RPMI8226 (cell line): ENCODE measurements at places on chromosomes 6 and 20.

DNA sequence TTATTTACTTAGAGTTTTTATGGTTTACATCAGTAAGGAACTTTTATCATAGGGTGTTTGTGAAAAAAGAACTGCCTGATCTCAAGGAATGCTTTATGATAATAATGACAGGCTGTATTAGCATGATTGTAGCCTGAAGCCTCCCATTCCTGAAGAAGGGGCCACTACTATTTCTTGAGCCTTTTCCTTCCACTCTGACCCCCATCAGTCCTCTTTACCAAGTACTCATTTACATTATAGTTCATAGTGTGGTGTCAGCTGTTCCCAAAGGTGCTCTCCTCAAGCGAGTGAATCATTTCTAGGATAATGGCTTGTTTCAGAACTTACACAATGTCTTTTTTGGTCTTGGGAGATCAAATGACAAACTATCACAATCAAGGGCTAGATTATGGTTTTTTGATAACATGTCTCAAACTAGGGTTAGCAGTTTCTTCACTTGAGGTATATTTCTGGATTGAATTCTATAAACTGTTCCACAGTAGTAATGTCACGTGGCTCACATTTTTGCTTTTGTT is 283.6 kb downstream of the CDKAL1 start:
- DNase-seq = no peak

GRCh38 chr20:55172310-55173002 is 697.1 kb downstream of the DOK5 start:
- DNase-seq = no peak

DNA sequence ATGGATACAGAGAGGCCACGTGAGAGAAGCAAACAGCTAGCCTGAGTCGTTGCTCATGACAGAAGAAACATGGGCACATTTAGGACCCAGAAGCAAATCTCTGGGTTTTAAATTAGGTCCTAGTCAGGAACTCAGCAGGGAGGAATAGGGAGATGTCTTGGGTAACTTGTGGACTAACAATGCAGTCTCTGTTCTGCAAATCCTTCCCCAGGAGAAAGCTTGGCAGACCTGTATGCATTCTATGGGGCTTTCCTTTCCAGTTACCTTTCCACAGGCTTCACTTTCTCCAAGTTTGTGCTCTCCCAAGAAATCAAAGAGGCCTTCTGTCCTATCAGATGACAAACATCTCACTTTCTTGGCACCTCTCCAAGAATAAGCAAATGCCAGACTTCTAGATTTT is 47.2 kb upstream of the PLCB4 start:
- no peak for DNase-seq

- DNase-seq = no peak
Measured at GRCh38 chr20:31604567-31605030, 490 bp upstream of the ID1 start.

DNA sequence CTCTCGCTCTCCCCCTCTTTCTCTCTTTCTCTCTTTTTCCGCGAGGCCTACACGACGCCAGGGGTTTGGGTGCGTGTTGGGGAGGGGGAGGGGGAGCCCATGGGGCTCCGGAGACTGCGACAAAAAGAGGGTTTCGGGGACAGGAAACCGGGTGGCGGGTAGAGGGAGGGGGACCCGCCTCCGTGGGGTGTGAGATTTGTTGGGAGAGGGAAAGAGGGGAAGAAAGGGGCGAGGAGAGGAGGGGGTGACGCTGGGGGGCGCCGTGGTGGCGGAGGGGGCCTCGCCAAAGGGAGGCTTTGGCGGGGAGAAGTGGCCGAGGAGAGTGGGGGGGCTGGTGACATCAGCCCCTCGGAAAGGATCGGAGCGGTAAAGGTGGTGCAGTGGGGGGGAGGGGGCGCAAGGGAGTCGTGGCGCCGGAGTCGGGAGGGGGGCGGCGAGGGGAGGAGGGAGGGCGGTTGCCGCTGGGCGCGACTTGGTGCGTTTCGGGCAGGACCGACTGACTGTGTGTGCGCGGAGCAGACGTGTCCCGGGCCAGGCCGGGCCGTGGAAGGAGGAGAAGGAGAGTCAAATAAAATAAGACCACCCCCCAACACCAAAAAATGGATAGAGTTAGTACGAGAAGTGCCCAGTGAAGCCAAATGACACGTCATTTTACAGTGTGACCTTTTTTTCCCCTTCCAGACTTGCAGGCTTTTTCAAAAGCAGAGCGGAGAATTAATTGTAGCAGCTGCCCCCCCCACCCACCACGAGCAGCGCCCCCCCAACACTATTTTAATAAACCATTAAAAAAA is 39.8 kb downstream of the GNAS start:
- DNase-seq = peak; percentile 83

DNA sequence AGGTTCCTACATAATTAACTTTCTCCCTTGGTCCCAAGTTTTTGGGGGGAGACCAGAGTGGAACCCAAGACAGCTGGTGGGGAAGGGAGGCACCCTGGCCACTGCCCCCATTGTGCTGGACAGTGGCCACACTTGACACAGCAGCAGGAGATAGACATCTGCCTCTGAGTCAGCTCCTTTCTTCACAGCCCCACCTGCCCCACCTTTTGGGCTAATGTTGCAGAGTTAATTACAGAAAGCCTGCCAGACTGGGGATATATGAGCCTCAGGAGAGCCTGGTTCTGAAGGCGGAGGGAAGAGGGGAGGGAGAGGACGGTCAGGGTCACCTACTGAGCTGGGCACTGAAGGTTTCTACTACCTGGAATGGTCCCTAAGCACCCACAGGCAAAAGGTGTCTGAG is 50.6 kb downstream of the MAFB start:
- DNase-seq = no peak

DNA sequence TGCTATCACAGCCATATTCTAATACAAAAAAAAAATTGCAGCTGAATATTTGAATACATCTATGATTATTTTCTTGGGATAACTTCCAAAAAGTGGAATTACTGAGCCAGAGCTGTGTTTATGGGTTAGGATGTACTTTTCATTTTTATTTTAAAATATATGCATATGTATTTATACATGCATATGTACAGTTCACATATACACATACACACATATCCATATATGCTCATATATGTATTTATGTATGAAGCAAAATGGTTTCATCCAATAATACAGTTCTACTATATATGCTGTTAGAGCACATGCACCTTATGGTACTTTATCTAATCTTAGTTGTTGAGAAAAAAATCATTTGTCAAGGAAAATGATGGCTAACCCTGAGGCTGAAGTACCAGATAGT is 54.9 kb downstream of the TSHZ2 start:
- DNase-seq = no peak

DNA sequence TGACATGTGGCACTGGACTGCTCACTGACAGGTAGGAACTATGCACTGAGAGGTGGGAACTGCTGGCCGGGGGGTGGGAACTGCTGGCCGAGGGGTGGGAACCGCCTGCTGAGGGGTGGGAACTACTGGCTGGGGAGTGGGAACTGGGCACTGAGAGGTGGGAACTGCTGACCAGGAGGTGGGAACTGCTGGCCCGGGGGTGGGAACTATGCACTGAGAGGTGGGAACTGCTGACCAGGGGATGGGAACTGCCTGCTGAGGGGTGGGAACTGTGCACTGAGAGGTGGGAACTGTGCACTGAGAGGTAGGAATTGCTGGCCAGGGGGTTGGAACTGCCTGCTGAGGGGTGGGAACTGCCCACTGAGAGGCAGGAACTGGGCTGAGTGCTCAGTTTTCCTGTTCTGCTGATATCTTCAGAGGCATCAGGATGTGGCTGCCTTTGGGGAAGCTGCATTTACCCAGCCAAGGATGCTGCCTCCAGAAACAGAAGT is 90.2 kb downstream of the THBS2 start:
- DNase-seq = no peak

DNA sequence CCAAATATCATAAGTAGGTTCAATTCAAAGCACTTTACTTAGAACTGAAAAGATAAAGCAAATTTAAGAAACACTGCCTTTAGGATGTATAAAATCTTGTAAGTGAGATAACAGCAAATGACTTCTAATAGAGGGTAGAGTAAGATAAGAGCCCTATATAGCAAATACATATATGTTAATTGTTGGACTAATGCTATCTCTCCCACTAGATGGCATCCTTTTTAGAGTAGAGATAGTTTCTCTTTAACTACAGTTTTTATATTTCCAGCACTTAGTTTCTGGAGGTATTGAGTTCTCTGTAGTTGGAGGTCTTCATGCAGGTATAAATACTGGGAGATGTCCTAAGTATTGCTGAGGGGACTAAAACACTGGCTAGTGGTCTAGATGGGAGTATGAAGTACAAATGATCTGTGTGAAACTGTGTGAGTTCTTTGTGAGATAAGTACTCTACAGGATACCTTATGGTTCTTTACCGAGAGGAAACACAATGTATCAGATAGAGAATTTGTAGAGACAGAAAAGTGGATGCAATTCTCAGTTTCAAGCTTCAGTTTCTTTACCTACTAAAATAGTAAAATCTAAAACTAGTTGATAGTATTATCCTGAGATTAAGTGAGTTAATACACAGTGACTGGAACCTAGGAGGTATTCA is 399.3 kb downstream of the KHDRBS2 start:
- DNase-seq = no peak

DNA sequence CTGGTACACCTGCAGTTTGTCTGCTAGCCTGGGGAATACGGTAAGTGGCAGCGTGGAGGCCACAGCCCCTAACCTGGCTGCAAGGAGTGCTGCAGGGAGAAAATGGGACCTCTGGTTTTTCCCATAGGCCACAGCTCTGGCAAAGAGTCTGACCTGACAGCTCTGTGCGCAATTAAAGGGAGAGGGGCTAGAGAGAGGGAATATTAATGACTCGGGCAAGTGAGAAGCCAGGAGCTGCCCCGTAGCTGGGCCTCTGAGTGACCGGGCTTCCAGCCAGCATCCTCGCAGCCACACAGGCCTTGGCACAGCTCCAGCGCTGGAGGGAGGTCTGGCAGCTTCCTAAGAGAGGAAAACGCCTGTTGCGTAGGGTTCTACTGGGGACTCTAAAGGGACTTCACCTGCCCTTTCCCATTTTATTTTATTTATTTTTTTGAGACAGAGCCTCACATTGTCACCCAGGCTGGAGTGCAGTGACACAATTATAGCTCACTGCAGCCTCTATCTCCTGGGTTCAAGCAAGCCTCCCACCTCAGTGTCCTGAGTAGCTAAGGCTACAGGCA is 18.2 kb upstream of the OCSTAMP start:
- DNase-seq = peak; percentile 87

DNA sequence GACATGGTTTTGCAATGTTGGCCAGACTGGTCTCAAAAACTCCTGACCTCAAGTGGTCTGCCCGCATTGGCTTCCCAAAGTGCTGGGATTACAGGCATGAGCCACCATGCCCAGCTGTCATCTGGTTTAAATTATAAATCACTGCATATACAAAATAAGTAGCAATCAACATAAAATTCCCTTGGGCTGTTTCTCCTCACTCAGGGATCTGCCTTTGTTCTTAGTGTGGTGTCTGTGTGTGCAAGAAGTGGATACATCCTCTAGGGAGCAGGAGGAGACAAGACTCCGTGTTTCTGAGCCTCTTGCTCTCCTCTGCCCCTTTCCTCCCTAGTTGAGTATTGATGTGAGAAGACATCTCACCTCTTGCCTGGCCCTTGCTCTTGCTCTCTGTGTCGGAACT is 65.2 kb upstream of the ADGRF4 start:
- DNase-seq = no peak

DNA sequence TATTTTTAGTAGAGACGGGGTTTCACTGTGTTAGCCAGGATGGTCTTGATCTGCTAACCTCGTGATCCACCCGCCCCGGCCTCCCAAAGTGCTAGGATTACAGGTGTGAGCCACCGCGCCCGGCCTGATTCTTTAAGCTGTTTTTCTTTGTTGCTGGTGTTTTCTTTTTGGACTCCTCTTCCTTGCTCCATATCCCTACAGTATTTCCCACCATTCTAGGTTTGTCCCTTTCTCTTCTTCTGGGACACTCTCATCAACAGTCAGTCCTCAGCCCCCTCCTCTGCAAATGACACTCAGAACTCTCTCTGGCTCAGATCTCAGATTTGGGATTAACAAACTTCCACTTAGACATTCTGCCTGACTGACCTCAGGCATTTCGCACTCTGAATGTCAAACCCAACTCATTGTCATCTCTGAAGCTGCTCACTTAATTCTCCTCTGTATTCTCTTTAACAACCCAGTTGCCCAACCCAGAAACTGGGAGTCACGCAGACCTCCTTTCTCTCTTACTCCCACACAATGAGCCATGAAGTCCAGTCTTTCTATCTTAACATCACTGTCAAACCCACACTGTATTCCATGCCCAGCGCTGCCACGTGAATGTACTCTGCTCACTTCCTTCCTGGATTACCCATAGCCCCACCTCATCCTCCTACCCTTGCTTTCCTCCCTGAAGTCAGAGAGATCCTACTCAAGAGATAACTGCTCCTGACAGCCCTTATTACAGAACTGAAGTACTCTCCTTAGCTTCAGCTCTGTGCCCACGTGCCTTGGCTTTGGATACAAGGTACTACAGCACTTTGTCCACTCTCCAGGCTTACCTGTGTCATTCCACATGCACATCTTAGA is 2.6 kb downstream of the MPIG6B start:
- DNase-seq = no peak

- DNase-seq = no peak
Measured at GRCh38 chr6:152118678-152119077, 311.2 kb downstream of the ESR1 start.

DNA sequence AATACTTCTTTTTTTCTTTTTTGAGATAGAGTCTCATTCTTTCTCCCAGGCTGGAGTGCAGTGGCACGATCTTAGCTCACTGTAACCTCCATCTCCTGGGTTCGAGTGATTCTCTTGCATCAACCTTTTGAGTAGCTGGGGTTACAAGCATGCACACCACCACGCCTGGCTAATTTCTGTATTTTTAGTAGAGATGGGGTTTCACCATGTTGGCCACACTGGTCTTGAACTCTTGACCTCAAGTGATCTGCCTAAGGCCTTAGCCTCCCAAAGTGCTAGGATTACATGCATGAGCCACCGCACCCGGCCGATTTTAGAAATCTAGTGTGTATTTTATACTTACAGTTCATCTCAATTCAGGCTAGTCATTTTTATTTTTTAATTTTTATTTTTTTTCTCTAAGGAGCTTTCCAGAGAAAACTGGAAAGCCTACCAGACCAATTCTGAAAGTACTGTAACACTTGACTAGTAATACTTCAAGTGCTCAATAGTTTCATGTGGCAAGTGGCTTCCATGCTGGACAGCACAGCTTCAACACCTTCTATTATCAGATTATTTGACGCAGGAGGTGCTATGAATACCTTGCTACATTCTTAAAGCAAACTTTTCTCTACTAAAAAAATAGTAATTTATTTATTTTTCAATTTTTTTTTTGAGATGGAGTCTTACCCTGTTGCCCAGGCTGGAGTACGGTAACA is 25.0 kb downstream of the POLR1C start:
- no peak for DNase-seq

- DNase-seq = no peak
Measured at GRCh38 chr6:19465256-19465655, 371.9 kb upstream of the ID4 start.

DNA sequence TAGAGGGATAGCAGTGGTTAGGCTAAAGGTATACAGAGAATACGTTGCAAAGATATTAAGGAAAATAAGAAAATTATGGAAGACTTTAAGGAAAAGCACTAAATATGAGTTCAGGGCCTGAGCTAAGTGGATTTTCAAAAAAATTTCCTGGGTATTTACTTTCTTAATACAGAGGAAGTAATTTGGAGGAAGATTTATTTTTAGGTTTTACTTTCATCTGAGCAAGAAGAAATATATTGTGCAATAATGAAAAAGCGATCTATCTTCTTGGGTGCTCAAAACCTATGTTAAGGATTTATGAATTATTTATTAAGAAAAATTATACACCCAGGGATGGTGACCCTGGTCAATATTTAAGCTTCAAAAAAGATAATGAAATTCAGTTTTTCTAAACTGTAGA is 224.7 kb downstream of the PLCB1 start:
- DNase-seq = no peak

GRCh38 chr6:168299541-168300511 is 19.8 kb downstream of the DACT2 start:
- no peak for DNase-seq

GRCh38 chr20:52081791-52082190 is 109.8 kb downstream of the ZFP64 start:
- DNase-seq = no peak
